Amniotic stem cell (primary cell): ENCODE measurements at places on chromosomes 1 and 21.

DNA sequence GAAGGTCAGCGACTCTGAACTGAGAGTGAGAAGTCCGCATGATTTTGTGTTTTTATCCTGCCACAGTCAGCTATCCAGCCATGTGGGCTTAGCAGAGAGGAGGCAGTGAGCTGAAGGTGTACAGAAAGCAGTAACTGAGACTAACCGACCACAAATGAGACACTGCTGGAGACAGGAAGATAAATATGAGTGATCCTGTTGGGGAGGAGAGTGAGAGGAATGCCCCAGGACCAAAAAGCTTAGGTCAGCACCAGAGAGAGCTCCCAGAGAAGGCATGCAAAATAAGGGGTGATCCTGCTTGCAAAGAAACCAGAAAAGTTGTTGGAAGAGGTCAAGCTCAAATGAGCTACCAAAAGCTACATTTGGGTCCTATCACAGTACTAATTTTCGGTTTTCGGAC is 63.7 kb downstream of the HLCS start:
- DNase-seq, result no peak

DNA sequence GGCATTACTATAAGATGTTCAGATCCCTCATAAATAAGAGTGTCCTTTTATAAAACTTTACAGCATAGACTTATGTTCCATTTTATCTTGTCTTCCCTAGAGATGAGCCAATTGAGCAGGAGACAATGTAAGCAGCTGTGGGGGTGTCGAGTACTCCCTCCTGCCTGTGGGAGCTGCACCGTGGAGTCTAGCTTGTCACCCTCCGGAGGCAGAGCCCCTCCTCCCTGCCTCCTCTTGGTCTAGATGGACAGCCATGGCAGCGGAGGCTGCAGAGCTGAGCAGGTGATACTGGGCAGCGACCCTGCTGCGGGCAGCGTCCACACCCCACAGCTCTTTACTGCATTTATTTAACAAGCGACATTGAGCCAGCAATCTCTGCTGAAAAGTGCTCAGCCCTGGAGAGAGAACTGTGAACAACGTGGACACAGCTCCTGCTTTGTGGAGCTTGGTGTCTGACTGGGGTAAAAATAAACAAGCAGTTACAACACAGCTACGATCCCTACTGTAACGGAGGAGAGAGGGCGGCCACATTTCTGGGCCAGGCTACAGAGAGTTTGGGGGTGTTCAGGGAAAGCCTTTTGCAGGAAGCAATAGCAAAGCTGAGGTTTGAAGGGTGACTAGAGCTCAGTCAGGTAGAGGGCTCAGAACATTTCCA is 12.8 kb upstream of the KIF21B start:
- no peak for DNase-seq

- DNase-seq, result no peak
Measured at GRCh38 chr1:165954940-165955339, 127.5 kb downstream of the UCK2 start.

GRCh38 chr1:26855636-26856035 is 7.3 kb upstream of the SFN start:
- DNase-seq, result no peak

- DNase-seq, result no peak
Measured at GRCh38 chr1:43011020-43011419, 52.4 kb upstream of the SLC2A1 start.

DNA sequence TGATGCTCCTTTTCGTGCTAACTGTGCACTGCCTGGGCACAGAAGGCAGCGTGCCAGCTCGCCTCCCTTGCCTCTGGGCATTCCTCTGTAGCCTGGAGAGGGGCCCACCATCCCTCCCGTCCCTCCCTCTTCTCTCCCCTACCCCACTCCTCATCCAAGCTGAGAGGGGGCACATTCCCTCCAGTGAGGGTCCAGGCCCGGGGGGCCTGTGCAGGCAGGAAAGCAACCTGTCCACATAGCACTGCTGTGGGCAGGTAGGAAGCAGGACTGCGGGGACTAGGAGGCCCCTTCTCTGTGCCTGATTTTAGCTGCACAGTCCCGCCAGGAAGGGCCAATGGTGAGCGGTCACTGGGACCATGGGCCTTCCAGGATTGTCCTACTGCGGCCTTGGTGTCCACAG is 10.3 kb upstream of the PKNOX1 start:
- DNase-seq, result no peak

GRCh38 chr1:147264158-147264768 is 21.8 kb downstream of the CHD1L start:
- peak; percentile 6 for DNase-seq

- DNase-seq, result no peak
Measured at GRCh38 chr1:66311628-66312027, 222.3 kb upstream of the SGIP1 start.

GRCh38 chr1:18160290-18160942 is 52.8 kb downstream of the IGSF21 start:
- DNase-seq, result no peak

DNA sequence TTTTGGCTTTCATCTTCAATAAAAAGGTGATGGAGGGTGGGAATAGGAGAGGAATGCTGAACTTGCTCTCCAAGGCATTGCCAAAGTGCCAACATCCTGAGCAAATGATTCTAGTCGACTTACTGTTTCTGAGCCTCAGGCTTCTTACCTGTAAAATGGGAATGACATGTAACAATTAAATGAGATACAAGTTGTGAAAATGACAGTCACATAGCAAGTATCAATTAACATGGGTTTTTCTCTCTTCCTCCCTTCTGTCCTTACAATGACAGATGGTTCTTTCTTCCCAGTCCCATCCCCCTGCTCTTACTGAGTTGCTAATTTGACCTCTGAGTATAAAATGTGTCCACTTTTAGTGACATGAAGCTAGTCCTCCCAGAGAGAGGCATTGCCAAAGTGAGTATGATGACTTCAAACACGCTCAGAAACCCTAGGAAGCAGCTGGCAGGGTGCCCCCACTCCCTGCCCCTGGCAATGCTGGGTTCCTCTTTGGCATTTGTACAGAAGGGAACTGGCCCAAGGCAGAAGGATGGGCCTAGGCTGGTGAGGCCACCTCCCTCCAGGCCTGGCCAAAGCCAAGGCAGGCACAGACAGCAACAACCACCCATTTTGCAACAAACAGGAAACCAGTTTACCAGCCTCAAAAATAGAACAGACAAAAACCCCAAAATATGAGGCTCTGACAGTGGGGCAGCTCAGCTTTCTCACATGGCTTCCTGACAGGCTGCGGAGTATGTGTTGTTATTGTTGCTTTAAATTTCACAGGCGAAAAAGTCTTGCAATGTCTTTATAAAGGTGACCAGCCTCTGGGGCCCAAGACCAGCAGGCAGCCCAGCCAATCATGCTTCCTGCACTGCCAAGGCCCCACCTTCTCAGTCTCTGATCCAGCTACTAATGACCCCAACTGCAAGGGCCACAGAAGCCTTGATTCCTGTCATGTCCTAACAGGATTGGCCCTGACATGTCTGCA is 115.9 kb downstream of the HIVEP3 start:
- no peak for DNase-seq

- no peak for DNase-seq
Measured at GRCh38 chr1:153340356-153340755, 8.3 kb downstream of the PGLYRP4 start.

GRCh38 chr21:43287795-43288755 is 119.3 kb downstream of the CRYAA start:
- no peak for DNase-seq

- no peak for DNase-seq
Measured at GRCh38 chr1:246695136-246695535, 29.1 kb upstream of the SCCPDH start.

GRCh38 chr1:169680377-169681019 is 30.9 kb downstream of the SELL start:
- no peak for DNase-seq

DNA sequence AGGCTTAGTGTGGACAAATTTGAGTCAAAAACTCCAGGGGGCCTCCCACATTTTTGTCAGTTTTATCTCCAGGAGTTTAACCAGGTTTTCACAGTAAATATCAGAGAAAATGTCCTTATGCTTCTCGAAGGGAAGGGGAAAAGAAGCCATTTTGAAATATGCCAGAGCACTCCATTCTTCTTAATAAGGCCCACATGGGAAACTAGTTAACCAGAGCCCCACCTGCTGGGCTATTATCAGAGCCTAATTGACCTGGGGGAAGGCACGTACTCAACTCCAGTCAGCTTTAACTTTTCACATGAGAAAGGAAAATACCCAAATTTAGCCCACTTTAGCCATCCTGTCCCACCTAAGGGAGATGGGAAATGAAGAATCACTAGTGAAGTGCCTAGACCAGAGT is 296.3 kb downstream of the PTBP2 start:
- no peak for DNase-seq

GRCh38 chr1:31007462-31007991 is 58.0 kb downstream of the PUM1 start:
- DNase-seq, result peak; percentile 57

DNA sequence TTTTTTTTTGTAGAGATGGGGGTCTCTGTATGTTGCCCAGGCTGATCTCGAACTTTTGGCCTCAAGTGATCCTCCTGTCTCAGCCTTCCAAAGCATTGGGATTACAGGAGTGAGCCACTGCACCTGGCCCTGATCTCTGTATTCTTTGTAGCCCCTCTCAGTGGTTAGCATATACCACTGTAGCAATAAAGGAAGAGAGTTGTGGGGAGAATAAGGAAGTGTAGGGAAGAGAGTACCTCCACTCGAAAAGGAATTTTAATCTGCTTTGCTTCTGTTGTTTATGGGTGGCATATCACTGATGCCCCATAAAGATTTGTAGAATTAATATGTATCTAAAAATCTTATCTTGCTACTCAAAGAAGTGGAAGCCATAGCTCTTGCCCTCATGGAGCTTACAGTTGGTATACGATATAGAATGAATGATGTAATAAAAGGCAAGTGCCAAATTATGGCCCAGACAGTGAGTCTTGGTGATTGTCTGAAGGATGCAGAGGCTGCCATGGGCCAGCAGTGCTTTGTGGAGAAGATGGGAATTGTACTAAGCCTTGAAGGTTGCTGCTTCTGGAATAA is 96.0 kb downstream of the CLIC6 start:
- DNase-seq, result no peak

- no peak for DNase-seq
Measured at GRCh38 chr1:224199679-224200078, 16.6 kb downstream of the DEGS1 start.

DNA sequence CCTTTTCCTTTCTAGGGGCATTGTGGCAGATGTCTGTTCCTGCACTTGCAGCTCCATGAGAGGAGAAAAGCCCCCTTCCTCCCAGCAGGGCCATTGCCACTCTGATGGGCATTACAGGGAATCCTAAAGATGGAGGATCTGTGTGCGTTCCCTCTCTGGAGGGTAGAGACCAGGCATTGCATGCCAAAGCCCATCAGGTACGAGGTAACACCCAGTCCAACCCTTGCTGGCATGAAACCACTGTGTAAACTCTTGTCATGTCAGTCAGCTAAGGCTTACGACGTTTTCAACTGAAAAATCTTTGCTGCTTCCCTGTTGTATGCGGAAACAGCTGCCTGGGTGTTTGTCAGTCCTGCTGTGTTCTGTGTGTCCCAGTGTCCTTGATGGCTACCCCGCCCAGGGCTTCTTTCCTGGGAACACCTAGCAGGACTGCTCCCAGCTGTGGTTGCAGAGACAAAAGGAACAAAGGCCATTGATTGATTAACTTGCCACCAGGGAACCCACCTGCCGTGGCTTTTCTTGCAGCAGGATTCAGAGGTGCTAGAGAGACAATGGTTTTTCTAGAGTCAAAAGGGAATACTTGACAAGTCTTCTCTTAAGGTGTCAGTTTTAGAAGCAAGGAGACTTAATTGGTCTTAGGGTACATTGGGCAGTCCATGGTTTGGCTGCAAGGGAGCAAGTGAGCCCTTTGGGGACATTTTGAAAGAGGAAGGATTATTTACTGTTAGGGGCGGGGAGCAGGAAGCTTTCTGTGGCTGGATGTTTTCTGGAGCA is 24.6 kb downstream of the B3GALT5 start:
- DNase-seq, result no peak

- no peak for DNase-seq
Measured at GRCh38 chr1:105838071-105838470, 1218.4 kb upstream of the PRMT6 start.

DNA sequence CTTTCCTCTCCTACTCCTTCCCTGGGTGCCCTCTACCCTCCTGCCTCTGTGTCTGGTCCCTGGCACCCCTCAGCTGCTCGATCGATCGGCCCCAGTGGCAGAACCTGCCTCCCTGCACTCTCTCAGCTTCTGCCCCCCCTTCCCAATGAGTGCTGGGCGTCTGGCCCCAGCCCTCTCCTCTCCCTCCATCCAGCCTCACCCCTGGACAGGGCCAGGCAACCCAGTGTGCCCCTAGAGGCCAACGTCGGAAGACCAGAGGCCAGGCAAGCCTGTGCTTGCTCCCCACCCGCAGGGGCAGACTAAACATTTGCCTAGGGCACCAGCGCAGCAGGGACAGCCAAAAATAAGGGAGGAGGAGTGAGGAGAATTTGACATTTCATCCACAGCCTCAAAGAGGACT is 43.5 kb downstream of the LGR6 start:
- no peak for DNase-seq

DNA sequence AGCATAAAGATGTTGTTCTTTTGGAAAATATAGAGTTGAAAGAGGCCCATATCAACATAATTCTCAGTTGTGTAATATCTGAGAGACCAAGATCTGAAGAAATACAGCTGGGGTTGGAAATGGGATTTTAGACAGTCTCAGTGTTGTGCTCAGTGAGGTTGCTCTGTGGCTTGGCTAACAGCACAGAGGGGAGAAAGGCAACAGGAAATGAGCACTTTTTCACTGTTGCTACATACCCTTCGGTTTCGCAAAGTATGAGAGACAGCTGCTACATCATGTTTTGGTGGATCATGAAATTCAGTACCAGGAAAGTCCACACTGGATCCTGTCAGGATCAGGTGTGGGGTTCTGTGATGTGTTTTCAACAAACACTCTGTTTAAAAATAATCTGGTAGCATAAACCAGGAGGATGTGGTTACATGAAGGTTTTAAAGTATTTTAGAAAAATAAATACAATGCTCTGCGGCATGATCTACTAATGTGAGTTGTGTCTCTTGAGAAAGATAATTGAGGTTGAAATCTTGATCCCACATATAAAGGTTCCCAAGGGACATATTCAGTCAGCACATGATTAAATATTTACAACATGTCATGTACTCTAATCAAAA is 7.0 kb upstream of the GPR88 start:
- no peak for DNase-seq

GRCh38 chr1:12408662-12409061 is 178.8 kb downstream of the VPS13D start:
- DNase-seq, result no peak

- DNase-seq, result peak; percentile 41
Measured at GRCh38 chr1:43373066-43373940, 5.5 kb upstream of the ELOVL1 start.

- no peak for DNase-seq
Measured at GRCh38 chr1:222233444-222234158, 314.3 kb downstream of the HHIPL2 start.

GRCh38 chr1:156100205-156100995 is 14.1 kb upstream of the LMNA start:
- DNase-seq, result no peak
